ENCODE measurements at places on chromosomes 1 and 21.
A peak's percentile ranks its signal among the peaks of the same experiment; 100 is the strongest.

- peaks cover 52% of the 10 kb centered on the region for H3K36me3 ChIP-seq
- no peak overlapping the region for H3K4me3 ChIP-seq
- DNase-seq = no peak
- H3K27me3 ChIP-seq = no peaks in the 10 kb centered on the region
- H3K27ac ChIP-seq = no peak overlapping the region
- H3K4me1 ChIP-seq = no peaks in the 10 kb centered on the region
Observed at GRCh38 chr1:45827256-45827655, 23.8 kb downstream of the MAST2 start.

DNA sequence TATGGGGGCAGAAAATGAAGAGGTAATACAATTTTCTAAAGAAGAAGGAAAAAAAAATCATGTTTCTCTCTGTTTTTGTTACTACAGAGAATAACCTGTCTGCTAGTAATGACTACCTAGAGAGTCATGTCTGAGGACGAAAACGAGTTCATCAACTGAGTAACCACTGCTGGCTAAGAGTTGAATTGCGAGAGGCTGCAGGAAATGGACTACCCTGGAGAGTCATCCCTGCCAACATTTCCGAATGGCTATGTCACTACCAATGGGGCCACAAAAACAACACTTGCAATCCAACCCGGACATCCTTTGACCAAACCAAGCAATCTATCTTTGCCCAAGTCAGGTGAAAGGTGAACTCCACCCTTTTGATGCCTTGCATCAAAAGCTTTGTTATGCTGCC, 120.6 kb downstream of the FCRL5 start:
- no peaks in the 10 kb centered on the region for H3K4me1 ChIP-seq
- no peaks in the 10 kb centered on the region for H3K27me3 ChIP-seq
- DNase-seq = no peak
- peaks cover 10% of the 10 kb centered on the region for H3K36me3 ChIP-seq

DNA sequence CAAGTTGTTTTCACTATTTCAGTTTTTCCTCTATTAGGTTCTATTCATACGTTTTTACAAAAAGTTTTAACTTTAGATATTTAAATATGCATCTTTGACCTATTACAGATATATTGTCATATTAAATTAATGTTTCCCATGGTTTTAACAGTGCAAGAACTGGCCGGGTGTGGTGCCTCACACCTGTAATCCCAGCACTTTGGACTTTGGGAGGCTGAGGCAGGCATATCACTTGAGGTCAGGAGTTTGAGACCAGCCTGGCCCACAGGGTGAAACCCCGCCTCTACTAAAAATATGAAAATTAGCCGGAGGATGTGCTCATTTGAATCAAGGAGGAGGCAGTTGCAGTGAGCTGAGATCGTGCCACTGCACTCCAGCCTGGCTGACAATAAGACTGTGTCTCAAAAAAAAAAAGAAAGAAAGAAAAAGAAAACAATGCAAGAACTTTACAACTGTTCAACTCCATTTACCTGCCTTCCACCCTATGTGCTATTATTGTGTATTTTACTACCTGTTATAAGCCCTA, 19.8 kb upstream of the TINAGL1 start:
- no peaks in the 10 kb centered on the region for H3K4me1 ChIP-seq
- no peak for DNase-seq
- no peak overlapping the region for H3K4me3 ChIP-seq
- no peaks in the 10 kb centered on the region for H3K27me3 ChIP-seq
- H3K36me3 ChIP-seq = no peaks in the 10 kb centered on the region

GRCh38 chr1:116711263-116711840, 42.9 kb upstream of the CD2 start:
- H3K36me3 ChIP-seq = peaks cover 9% of the 10 kb centered on the region
- no peaks in the 10 kb centered on the region for H3K4me1 ChIP-seq
- no peak overlapping the region for H3K27ac ChIP-seq
- peak; percentile 54 for DNase-seq

All from H9 (cell line).